ENCODE measurements at places on chromosomes 2 and 18. TPM values are rescaled to one million over a fixed set of nuclear protein-coding genes. Genes with fewer than 3 reads are reported as not detected.

CYP20A1 gene
- total RNA-seq: 16.2 TPM

INO80C gene
- total RNA-seq: 23.5 TPM

MAP2 gene
- total RNA-seq: 4.7 TPM

ACVR1C gene
- total RNA-seq: 2.6 TPM

TRIM54 gene
- total RNA-seq: 105 TPM

CDK15 gene
- total RNA-seq: 1.0 TPM

TAF4B gene
- total RNA-seq: 2.2 TPM

SKA1 gene
- total RNA-seq: 0.21 TPM

GPR45 gene
- total RNA-seq: not detected

TMEM17 gene
- 1.3 TPM for total RNA-seq

CCDC74B gene
- total RNA-seq: 0.76 TPM

PRSS56 gene
- total RNA-seq: 0.16 TPM

MZT2B gene
- 207 TPM for total RNA-seq

DSG2 gene
- 51.0 TPM for total RNA-seq

FAM237A gene
- total RNA-seq: not detected

CYP1B1 gene
- total RNA-seq: 46.1 TPM

FSHR gene
- 0.29 TPM for total RNA-seq

NMUR1 gene
- total RNA-seq: 0.34 TPM

TMEM200C gene
- 0.71 TPM for total RNA-seq

ANKRD44 gene
- total RNA-seq: 16.8 TPM

DNAH7 gene
- total RNA-seq: 0.44 TPM

Measured in left cardiac atrium (tissue), 4 donors.